ENCODE measurements at places on chromosomes 1 and 21. TPM values are rescaled to one million over a fixed set of nuclear protein-coding genes. Genes with fewer than 3 reads are reported as not detected.

- no peak for DNase-seq
- no peaks in the 10 kb centered on the region for H3K36me3 ChIP-seq
- H3K4me1 ChIP-seq = no peaks in the 10 kb centered on the region
Measured at GRCh38 chr1:20185834-20186782, at the start of the genes PLA2G2C and UBXN10. TSS of gene PLA2G2C (minus strand) at chr1:20186518. CDS start at chr1:20177363, 9,155 bp downstream. TSS of gene UBXN10 (plus strand) at chr1:20186096. CDS start at chr1:20190562, 4,466 bp downstream.

- no peak overlapping the region for H3K27ac ChIP-seq
- no peak for DNase-seq
- no peaks in the 10 kb centered on the region for H3K4me1 ChIP-seq
- no peaks in the 10 kb centered on the region for H3K27me3 ChIP-seq
Measured at GRCh38 chr1:185257950-185258208, 59.2 kb downstream of the IVNS1ABP start.

GRCh38 chr1:4587721-4588120 lies 66.7 kb upstream of the AJAP1 start:
- no peaks in the 10 kb centered on the region for H3K4me1 ChIP-seq
- no peaks in the 10 kb centered on the region for H3K36me3 ChIP-seq
- no peak for DNase-seq
- no peaks in the 10 kb centered on the region for H3K27me3 ChIP-seq

The USP24 gene
- total RNA-seq = 58.5 TPM

DNA sequence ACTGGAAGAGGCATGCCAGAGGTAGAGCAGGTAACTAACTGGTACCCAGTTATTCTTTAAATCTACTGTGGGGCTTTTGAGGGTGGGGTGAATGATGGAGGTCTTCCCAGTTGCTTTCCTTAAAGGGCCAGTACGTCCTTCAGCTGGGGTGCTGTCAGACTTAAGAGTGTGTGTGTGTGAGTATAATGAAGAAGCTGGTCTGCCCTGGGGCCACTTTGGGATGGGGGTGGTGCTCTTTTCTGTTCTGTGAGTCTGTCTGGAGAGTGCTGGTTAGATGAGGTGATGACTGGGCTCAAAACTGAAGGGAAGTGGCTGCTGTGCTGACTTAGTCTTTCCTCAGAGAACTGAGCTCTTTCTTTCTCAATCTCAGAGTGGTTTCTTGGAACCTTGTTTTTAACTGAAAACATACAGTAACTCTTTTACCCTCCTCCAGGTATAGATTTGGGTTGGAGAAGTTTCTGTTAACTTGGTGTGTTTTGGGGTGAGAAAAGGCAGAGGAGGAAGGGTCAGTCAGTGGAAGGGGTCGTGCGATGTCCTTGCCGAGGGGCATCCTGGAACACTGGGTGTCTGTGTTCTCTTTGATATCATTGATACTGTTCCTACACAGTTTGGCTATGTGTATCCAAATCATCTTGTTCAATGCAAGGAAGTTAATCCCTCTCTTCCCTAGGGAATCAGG lies 746 bp downstream of the MACF1 start:
- peaks cover 22% of the 10 kb centered on the region for H3K4me1 ChIP-seq
- H3K4me3 ChIP-seq = peak overlapping the region; percentile 67
- peak overlapping the region; percentile 96 for H3K27ac ChIP-seq
- no peak for DNase-seq
- no peaks in the 10 kb centered on the region for H3K36me3 ChIP-seq
- H3K27me3 ChIP-seq = no peaks in the 10 kb centered on the region

- no peak overlapping the region for H3K27ac ChIP-seq
- no peaks in the 10 kb centered on the region for H3K27me3 ChIP-seq
- peaks cover 87% of the 10 kb centered on the region for H3K36me3 ChIP-seq
- DNase-seq = no peak
Measured at GRCh38 chr1:116397728-116398127, 24.7 kb downstream of the ATP1A1 start.

GRCh38 chr1:30321246-30321910 lies 402.0 kb downstream of the MATN1 start:
- no peaks in the 10 kb centered on the region for H3K27me3 ChIP-seq
- DNase-seq = no peak
- no peak overlapping the region for H3K4me3 ChIP-seq
- no peaks in the 10 kb centered on the region for H3K36me3 ChIP-seq
- no peak overlapping the region for H3K27ac ChIP-seq

DNA sequence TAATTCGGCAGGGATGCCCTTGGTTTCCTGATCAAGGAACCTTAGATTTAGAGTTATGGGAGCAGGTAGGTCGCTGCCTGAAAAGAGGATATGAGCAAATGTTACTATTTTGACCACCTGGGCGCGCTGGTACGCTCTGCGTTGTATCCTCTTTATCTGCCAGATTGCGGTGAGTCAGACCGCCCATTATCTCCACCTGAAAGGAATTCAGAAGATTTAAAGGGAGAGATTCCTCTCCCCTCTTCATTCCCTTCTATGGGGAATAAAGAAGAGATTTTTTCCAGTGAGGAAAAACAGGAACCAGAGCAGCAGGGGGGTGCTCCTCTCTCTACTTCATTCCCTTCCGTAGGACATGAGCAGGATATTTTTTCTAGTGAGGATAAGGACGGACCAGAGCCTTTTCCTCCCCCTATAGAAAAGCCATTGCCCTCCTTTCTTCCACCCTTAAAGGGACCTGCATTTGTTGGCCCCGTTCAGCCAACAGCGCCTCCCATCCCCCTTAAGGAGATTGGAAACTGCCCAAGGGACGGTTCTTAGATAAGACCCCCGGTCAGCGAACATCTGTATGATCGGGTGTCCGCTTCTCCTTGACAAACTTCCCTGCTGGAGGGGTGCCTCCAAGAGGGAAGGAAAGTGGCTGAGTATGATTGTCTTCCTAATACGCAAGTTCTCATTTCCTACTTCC lies 34.1 kb downstream of the CLCA1 start:
- H3K36me3 ChIP-seq = no peaks in the 10 kb centered on the region
- peak overlapping the region; percentile 66 for H3K4me3 ChIP-seq
- H3K4me1 ChIP-seq = peaks cover 7% of the 10 kb centered on the region
- no peaks in the 10 kb centered on the region for H3K27me3 ChIP-seq
- no peak for DNase-seq

The RCAN1 gene
- 39.3 TPM for total RNA-seq

GRCh38 chr1:8075511-8076051 lies 49.5 kb upstream of the ERRFI1 start:
- no peak overlapping the region for H3K4me3 ChIP-seq
- DNase-seq = no peak
- H3K27ac ChIP-seq = peak overlapping the region; percentile 81
- H3K36me3 ChIP-seq = no peaks in the 10 kb centered on the region

The RYR2 gene
- total RNA-seq = 75.9 TPM

DNA sequence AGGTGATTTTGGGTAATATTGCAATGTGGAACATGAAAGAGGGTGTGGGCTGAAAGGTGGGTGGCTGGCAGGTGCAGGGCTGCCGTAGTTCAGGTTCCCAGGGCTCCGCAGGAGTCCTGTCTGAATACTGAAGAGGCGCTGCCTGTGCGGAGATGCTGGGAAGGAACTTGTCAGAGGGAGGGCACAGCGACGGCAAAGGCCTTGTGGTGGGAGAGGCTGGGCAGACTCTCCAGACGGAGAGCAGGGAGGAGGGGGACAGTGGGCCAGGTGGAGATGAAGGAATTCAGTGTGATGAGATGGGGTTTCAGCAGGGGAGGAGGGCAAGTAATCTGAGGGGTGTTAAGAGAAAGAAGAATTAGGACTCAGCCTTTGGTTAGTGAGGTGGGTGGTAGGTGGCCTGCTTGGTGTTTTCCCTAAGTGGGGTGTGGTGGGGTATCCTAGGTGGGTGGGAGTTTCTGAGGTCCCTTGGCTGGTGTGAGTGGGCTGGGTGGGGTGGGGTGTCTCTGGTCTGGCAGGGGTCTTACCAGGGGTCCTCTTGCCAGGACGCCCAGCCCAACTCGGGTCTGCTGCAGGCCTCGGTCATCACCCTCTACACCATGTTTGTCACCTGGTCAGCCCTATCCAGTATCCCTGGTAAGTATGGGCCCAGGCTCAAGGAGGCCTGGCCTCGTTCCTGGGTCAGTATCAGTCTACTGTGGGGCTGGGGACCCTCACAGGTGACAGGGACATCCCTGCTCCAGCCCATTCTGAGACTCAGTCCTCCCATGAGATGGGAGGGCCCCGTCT lies 15.6 kb downstream of the SERINC2 start:
- no peaks in the 10 kb centered on the region for H3K4me1 ChIP-seq
- H3K36me3 ChIP-seq = no peaks in the 10 kb centered on the region
- no peak overlapping the region for H3K4me3 ChIP-seq
- no peak for DNase-seq

The OR2L5 gene
- not detected for total RNA-seq

The PADI2 gene
- total RNA-seq = 0.27 TPM

The SPATA1 gene
- total RNA-seq = 3.6 TPM

The MRPS21 gene
- 39.5 TPM for total RNA-seq

The AK5 gene
- 1.4 TPM for total RNA-seq

DNA sequence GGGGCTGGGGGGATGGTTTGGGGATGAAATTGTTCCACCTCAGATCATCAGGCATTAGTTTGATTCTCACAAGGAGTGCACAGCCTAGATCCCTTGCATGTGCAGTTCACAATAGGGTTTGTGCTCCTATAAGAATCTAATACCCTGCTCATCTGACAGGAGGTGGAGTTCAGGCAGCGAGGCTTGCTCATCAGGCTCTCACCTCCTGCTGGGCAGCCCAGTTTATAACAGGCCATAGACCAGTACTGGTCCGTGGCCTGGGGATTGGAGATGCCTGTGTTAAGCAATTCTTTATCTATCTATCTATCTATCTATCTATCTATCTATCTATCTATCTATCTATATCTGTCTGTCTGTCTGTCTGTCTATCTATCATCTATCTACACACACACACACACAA lies 525.3 kb upstream of the DAB1 start:
- no peak overlapping the region for H3K27ac ChIP-seq
- no peaks in the 10 kb centered on the region for H3K36me3 ChIP-seq
- H3K4me3 ChIP-seq = no peak overlapping the region
- no peaks in the 10 kb centered on the region for H3K27me3 ChIP-seq
- no peaks in the 10 kb centered on the region for H3K4me1 ChIP-seq

- no peaks in the 10 kb centered on the region for H3K36me3 ChIP-seq
- H3K4me3 ChIP-seq = no peak overlapping the region
- H3K4me1 ChIP-seq = no peaks in the 10 kb centered on the region
- DNase-seq = no peak
- no peak overlapping the region for H3K27ac ChIP-seq
- no peaks in the 10 kb centered on the region for H3K27me3 ChIP-seq
Measured at GRCh38 chr1:57067863-57068262, 102.0 kb upstream of the C8B start.

Data from thoracic aorta (tissue), 2 donors.